Effector CD4-positive, alpha-beta T cell (primary cell): ENCODE measurements at places on chromosomes 7 and 10.

- no peak for DNase-seq
Observed at GRCh38 chr10:58631715-58632114, 119.0 kb downstream of the BICC1 start.

DNA sequence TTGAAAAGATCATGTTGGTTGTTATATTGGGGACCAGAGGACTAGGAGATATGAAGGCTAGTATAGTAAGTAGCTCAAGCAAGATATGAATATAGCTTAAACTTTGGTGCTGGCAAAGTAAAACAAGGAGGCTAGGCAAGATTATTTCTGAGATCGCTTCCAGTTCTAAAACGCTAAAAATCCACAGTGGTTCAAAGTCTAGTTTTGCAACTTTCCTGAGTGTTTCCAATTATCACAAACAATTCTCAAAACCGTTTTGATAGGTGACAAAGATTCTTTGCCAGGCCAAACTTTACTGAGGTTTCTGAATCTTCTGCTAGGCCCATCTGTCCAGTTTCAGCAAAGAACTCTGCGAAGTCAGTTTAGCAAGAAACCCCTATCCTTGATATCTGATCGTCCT lies 35.3 kb downstream of the PDZD8 start:
- DNase-seq: no peak

DNA sequence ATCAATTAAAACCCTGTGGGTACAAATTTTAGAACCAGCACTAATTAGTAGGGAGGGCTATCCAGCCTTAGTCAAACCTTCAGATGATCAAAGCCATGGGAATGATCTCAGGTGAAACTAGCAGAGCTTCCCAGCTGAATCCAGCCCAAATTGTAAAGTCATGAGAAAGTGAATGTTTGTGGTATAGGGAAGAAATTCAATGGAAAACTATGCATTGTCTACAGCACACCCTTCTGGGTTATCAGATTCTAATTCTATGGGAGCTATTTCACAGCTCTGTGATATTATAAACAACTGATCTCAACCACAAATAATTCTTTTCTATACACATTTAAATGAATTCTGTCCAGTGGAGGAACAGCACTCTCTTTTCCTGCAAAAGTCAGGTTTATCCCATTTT lies 24.6 kb upstream of the BMPER start:
- no peak for DNase-seq

DNA sequence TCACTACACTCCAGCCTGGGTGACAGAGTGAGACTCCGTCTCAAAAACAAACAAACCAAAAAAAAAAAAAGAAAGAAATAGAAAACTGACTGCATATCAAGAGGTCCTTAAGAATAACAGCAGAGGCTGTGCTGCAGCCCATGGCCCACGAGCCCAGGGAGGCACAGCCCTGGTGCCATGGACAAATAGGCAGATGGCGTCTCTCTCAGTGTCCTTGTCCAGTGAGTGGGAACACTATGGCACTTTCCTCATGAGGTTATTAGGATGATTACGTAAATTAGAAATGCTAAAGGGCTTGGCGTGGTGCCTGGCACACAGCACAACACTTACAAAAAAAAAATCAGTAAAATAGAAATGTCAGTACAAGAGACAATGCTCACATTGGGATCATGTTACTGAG lies 33.4 kb upstream of the PFKP start:
- DNase-seq: no peak
